ENCODE measurements at places on chromosomes 1 and 21.

DNA sequence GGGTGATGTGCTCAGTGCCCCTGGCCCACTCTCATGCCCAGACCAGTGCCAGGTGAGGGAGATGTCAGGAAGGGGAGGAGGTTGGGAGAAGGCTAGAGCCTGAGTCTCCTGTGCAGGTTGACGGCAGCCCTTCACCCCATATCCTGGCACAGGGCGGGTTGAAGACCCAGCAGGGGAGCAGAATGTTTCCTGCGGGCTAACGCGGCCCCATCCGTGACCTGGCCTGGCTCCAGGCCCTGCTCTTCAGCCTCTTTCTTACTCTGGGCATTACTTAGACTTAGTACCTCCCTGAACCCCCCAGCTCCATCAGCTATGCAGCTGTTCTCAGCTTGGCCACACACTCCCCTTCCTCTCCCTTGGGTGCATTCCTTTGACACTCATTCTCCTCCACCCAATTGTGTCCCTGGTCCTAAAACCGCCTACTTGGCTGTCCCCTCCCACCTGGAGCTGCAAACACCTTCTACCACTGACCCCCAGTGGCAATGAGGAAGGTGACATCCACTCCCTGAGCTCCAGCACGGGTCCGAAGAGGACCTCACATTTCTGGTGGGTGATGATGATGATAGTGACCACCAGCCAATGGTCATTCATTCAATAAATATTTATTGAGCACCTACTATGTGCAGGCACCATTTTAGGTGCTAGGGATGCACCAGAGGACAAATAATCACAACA is 179.0 kb downstream of the PTPRU start:
- DNase-seq = no peak

- no peak for DNase-seq
These were observed 84.4 kb downstream of the SGIP1 start for GRCh38 chr1:66618390-66618789.

- no peak for DNase-seq
These were observed 14.1 kb downstream of the F5 start for GRCh38 chr1:169572187-169572586.

DNA sequence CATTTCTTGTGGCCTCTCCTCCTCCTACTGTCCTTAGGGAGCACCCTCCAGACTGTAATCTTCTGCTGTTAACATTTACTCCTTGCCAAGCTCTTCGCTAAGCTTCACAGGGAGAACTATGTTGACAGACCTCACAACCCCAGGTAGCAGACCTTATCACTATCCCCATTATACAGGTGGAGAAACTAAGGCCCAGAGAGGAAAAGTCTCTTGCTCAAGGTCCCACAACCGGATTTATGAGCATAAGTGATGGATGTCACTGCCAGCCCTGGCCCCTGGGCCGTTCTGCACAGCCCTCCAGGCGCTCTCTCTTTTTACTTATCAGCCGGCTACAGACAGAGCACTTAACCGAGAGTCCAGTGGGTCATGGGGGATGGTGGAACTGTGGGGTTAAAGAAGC is 18.1 kb downstream of the LYPD8 start:
- no peak for DNase-seq

DNA sequence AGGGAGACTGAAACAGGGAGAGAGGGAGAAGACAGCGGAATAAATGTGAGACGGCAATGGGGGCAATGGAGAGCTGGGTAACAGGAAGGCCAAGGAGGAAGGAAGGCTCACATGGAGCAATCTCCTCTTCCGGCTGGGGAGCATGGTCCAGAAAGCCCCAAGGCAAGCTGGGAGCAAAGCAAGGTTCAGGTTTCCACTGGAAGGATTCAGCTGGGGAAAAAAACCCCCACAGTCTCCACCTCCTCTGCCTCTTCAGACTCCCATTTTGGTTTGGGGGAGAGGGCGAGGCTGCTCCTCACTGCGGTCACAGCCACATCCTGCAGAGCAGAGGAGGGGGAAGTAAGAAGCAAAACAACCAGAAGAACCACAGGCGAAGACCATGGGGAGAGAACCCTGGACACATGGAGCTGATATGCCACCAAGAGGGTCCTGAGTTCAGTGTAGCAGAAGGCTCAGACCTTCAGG is 650 bp downstream of the TNFAIP8L2 start:
- DNase-seq = peak; percentile 76

GRCh38 chr1:162371611-162372010 is 5.0 kb downstream of the SPATA46 start:
- no peak for DNase-seq

DNA sequence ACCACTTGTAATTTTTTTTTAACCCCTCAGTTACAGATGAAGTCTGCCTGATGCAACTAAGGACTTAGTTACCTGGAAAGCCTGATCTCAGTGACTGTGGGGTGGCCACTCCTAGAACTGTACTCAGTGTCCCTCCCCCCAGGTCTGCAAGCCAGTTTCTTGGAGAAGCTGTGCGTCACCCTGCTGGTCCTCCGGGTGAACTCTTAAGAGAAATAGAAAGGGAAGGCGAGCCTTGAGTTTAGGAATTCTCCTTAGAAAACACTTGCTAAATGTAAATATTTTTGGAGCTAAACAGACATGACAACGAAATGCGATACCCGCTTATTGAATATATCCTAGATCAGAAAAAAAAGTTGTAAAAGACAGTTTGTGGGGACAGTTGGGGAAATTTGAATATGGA is 730 bp downstream of the SLC16A4 start:
- DNase-seq = no peak
